ENCODE measurements at places on chromosomes 5 and 9. TPM values are rescaled to one million over a fixed set of nuclear protein-coding genes. Genes with fewer than 3 reads are reported as not detected.

The SPATA31E1 gene
- not detected for total RNA-seq

The PLAC8L1 gene
- 0.52 TPM for total RNA-seq

The EDIL3 gene
- 324 TPM for total RNA-seq

The C8G gene
- 0.72 TPM for total RNA-seq

The GCNT4 gene
- total RNA-seq = 5.0 TPM

The PCDHGB2 gene
- total RNA-seq = 3.9 TPM

The SNCAIP gene
- 0.13 TPM for total RNA-seq

The VPS13A gene
- total RNA-seq = 26.4 TPM

The SV2C gene
- total RNA-seq = not detected

The SLC36A2 gene
- not detected for total RNA-seq

The NTRK2 gene
- total RNA-seq = 1.0 TPM

The SPATA6L gene
- total RNA-seq = 0.39 TPM

The CD14 gene
- total RNA-seq = 4.8 TPM
